ENCODE measurements at places on chromosomes 11 and 22. TPM values are rescaled to one million over a fixed set of nuclear protein-coding genes. Genes with fewer than 3 reads are reported as not detected.

- H3K36me3 ChIP-seq: no peaks in the 10 kb centered on the region
- H3K4me1 ChIP-seq: 0 out of 2 replicates have a peak, but pooled peaks cover 4% of the 10 kb centered on the region
These were observed 132.4 kb upstream of the ANO3 start for GRCh38 chr11:26199331-26200095.

DNA sequence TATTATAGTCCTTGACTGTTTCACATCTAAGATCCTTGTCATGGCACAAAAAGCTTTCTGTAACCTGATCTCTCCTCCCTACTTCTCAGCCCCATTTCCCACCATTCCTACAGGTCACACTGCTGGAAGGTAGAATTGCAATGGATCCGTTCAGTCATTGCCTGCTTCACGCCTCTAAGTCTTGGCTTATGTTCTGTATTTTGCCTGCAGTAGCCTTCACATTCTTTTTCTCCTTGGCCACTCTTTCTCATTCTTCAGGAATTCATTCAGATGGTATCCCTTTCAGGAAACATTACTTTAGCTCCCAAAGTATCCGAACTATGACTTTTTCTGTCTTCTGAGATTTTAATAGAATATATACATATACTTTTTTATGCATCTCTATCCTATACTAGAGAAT is 731.5 kb downstream of the NTM start:
- DNase-seq: no peak
- no peak overlapping the region for H3K4me3 ChIP-seq
- no peaks in the 10 kb centered on the region for H3K27me3 ChIP-seq
- H3K36me3 ChIP-seq: no peaks in the 10 kb centered on the region

DNA sequence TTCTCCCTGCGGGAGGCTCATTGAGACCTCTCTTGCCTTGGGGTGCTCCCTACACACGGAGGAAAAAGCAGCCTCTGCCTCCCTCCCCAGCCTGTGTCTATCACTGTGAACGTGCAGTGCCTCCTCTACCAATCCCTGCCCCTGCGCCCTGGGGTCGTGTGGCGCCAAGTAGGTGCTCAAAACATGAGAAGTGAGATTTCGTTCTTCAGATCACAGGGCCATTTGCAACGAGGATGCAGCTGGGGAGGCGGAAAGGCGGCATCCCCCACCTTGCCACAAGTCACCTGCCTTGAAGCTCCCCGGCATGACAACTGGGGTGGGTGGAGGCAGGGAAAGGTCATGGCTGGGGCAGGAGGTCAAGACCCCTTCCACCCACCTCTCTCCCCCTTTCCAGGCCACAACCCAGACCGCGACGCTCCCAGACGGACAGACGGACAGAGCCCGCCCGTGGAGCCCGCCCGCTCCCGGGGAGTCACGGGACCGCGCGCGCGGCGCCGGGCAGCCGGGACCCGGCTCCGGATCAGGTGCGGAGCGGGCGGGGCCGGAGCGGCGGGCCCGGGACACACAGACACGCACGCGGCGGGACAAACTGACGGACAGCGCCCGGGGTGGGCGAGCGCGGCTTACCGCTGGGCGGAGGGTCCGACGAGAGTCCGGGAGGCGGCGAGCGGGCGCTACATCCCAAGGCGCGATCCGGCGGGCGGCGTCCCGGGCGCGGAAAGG is 485 bp downstream of the KCNJ4 start:
- H3K27me3 ChIP-seq: peaks cover 10% of the 10 kb centered on the region
- H3K27ac ChIP-seq: no peak overlapping the region
- no peaks in the 10 kb centered on the region for H3K4me1 ChIP-seq
- no peak overlapping the region for H3K4me3 ChIP-seq
- no peak for DNase-seq

GRCh38 chr11:117767071-117767470 is 29.9 kb downstream of the DSCAML1 start:
- no peaks in the 10 kb centered on the region for H3K36me3 ChIP-seq
- no peaks in the 10 kb centered on the region for H3K4me1 ChIP-seq
- H3K27me3 ChIP-seq: peaks cover 85% of the 10 kb centered on the region
- no peak for DNase-seq

DNA sequence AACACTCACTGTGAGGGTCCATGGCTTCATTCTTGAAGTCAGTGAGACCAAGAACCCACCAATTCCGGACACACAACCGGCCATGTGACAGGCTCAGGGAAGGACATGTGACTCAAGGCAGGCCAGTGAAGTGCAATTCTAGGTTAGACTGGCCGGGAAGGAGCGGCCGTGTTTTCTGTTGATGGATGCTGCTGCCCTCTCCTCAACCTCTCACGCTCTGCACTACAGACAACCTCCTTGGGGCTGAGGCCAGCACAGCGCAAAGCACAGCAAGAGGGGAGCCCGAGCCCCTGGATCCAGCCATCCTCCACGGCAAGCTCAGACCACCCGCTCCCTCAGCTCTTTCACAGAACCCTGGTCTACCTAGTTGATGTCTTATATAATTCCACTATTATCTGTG is 2.8 kb downstream of the NUDT8 start:
- no peak for DNase-seq
- no peaks in the 10 kb centered on the region for H3K36me3 ChIP-seq
- no peak overlapping the region for H3K27ac ChIP-seq
- no peaks in the 10 kb centered on the region for H3K27me3 ChIP-seq

GRCh38 chr11:125554038-125554437 is 15.2 kb upstream of the EI24 start:
- no peak overlapping the region for H3K27ac ChIP-seq
- H3K27me3 ChIP-seq: no peaks in the 10 kb centered on the region
- DNase-seq: no peak
- no peaks in the 10 kb centered on the region for H3K4me1 ChIP-seq

DNA sequence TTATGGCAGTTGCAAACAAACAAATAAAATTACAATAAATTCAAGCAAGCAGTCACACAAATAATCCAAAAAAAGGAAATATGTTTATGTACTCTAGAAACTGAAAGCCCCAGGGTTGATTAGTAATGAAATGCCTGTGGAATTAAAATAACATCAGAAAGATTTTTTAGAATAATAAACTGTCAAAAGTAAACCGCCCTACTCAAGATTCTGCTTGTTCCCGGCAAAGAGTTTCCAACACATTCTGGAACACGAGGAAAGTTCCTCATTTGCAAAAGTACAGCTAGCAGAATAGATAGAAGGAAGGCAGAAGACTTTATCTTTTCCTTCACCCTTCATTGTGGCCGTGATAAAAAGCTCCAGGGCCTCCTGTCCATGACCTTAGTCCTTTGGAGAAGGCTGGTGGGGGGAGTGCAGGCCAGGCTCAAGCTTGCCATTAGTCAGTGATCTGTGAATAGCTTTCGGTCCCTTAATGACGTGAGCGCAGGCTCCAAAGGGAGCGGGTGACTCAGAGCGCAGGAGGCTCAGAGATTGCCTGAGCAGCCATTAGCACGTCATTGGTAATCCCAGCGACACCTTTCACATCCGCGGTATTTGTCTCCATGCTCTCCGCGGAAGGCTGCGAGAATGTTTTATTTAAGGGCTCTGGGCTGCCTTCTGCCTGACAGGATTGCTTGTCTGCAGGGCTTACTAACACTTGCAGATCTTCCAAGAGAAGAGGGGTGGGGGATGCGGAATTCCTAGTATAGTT is 458.3 kb downstream of the METTL15 start:
- no peak overlapping the region for H3K27ac ChIP-seq
- no peaks in the 10 kb centered on the region for H3K27me3 ChIP-seq
- no peaks in the 10 kb centered on the region for H3K4me1 ChIP-seq
- H3K4me3 ChIP-seq: no peak overlapping the region
- H3K36me3 ChIP-seq: no peaks in the 10 kb centered on the region

DNA sequence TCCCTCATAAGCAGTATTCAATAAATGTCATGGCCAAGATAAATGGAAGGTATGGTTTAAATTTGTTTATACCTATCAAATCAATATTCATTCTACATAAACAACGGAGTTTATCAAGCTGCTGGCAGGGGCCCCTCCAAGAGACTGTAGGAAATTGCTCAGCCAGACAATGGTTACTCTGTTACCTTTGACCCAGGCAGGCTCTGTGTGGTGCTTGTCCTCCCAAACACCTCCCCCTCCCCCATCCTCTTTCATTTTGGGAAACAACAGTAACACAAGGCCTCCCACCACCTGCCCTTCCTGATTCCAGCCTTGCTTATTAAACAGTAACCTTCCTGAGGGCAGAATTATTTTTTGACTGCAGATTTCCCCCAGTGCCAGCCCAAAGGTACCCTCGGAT is 10.5 kb upstream of the ZBTB16 start:
- H3K4me3 ChIP-seq: no peak overlapping the region
- no peak for DNase-seq
- H3K27ac ChIP-seq: no peak overlapping the region
- no peaks in the 10 kb centered on the region for H3K4me1 ChIP-seq
- no peaks in the 10 kb centered on the region for H3K36me3 ChIP-seq

GRCh38 chr22:47176026-47176389 is 413.6 kb downstream of the TBC1D22A start:
- H3K36me3 ChIP-seq: no peaks in the 10 kb centered on the region
- no peak overlapping the region for H3K27ac ChIP-seq

- H3K4me3 ChIP-seq: no peak overlapping the region
- H3K27me3 ChIP-seq: peaks cover 65% of the 10 kb centered on the region
- H3K4me1 ChIP-seq: no peaks in the 10 kb centered on the region
- no peaks in the 10 kb centered on the region for H3K36me3 ChIP-seq
- DNase-seq: no peak
These were observed 137.3 kb downstream of the CACNA1I start for GRCh38 chr22:39707816-39708215.

- H3K27ac ChIP-seq: peak overlapping the region; percentile 83
- H3K4me1 ChIP-seq: peaks cover 49% of the 10 kb centered on the region
- H3K27me3 ChIP-seq: no peaks in the 10 kb centered on the region
- H3K36me3 ChIP-seq: peaks cover 15% of the 10 kb centered on the region
- DNase-seq: peak; percentile 96
These were observed 129.0 kb upstream of the PARVA start for GRCh38 chr11:12248330-12248729.

DNA sequence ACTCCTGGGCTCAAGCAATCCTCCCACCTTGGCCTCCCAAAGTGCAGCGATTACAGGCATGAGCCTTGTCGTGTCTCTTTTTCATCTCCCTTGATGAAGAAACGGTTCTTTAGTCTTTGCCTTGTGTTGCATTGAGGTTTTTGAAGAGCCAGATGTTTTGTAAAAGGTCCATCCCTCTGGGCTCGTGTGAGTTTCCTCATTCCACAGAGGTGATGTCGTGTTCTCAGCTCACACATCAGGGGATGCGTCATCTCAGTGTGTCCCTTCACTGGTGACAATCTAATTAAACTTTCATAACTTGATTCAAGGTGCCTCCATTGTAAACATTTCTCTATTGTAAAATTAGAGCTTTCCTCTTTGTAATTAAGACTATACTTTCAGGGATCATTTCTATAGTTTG is 29.7 kb upstream of the TEF start:
- H3K27me3 ChIP-seq: no peaks in the 10 kb centered on the region
- DNase-seq: peak; percentile 8
- H3K27ac ChIP-seq: no peak overlapping the region
- H3K4me1 ChIP-seq: no peaks in the 10 kb centered on the region

- no peak for DNase-seq
- no peaks in the 10 kb centered on the region for H3K27me3 ChIP-seq
These were observed 462.4 kb downstream of the DLG2 start for GRCh38 chr11:85164743-85165142.

GRCh38 chr22:17878941-17879340 is 104.7 kb upstream of the BID start:
- no peaks in the 10 kb centered on the region for H3K4me1 ChIP-seq
- no peak overlapping the region for H3K4me3 ChIP-seq
- DNase-seq: no peak
- no peak overlapping the region for H3K27ac ChIP-seq
- H3K27me3 ChIP-seq: no peaks in the 10 kb centered on the region

DNA sequence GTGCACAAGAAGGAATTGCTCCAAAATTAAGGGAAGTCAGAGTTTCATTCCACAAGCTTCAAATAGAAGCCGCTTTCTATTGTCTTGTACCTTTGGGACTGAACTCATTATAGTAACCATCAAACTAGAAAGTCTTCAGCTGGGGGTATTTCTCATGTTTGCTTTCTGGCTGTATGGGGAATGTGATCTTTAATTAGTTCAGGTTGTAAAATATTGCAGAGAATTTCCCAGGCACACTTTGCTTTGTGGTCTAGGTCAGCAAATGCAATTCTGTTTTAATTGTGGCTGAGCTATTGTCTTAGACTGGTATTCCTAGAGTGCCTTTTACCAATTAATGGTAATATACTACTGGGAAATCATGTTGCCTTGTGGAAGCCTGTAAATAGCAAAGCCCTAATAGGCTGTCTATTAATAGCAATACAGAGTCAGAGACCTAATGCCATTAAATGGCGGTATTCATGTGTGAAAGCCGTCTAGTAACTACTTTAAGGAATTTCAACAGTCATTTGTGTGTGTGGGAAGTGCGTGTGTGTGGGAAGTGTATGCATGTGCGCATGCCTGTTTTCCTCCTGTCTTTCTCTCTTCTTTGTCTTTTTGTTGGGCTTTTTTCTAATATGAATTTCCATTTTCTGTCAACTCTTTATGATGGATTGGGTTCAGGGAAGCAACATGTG is 276.6 kb downstream of the FAT3 start:
- no peaks in the 10 kb centered on the region for H3K27me3 ChIP-seq
- H3K36me3 ChIP-seq: no peaks in the 10 kb centered on the region
- no peaks in the 10 kb centered on the region for H3K4me1 ChIP-seq
- DNase-seq: no peak
- H3K27ac ChIP-seq: no peak overlapping the region

DNA sequence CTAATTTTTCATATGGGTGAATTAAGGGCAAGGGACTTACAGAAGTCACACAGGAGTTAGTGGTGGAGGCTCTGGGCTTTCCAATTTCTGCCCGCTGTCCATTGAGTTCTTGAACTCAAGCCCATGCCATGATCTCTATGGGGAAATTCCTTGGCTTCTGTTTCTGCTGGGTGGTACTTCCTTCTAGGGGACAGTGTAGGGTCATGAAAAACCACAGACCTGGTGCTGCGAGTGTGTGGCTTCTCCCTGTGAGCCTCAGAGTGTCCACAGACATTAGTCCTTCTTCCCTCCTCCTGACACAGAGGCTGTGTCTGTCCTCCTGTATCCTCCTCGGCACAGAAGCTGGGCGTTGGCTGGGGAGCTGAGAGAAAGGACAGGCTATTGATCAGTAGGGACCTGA is 6.3 kb upstream of the SEZ6L start:
- H3K27ac ChIP-seq: no peak overlapping the region
- H3K4me3 ChIP-seq: no peak overlapping the region
- no peaks in the 10 kb centered on the region for H3K27me3 ChIP-seq
- no peaks in the 10 kb centered on the region for H3K4me1 ChIP-seq

DNA sequence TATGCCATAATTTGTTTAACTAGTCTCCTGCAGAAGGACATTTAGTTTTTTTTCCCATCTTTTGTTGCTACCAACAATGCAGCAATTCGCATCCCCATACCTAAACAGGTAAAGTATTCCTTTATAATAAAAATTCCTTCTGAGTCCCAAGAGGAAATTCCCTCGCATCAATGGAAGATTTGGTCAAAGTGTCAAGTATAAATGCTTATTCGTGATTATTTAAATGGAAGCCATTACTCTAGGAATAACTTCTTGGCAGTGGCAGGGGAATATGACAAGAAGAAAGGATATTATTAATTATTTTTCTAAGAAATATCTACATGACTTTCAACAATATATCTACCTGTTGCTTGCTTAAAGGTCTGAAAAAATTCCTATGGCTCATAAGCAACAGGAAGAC is 25.6 kb downstream of the RNF141 start:
- peaks cover 6% of the 10 kb centered on the region for H3K36me3 ChIP-seq
- H3K4me3 ChIP-seq: no peak overlapping the region

GRCh38 chr11:17922416-17922788 is 90.4 kb downstream of the SERGEF start:
- H3K36me3 ChIP-seq: no peaks in the 10 kb centered on the region
- no peak overlapping the region for H3K27ac ChIP-seq
- no peak overlapping the region for H3K4me3 ChIP-seq
- no peak for DNase-seq

EXPH5 gene
- total RNA-seq: 13.5 TPM

MOV10L1 gene
- 1.6 TPM for total RNA-seq

C11orf21 gene
- total RNA-seq: not detected

KCNJ1 gene
- not detected for total RNA-seq

TOP3B gene
- total RNA-seq: 42.4 TPM

HSPB2 gene
- not detected for total RNA-seq

DDI1 gene
- not detected for total RNA-seq

NTM gene
- not detected for total RNA-seq

Data from PC-3 (cell line).